ENCODE measurements at places on chromosomes 4 and X.

DNA sequence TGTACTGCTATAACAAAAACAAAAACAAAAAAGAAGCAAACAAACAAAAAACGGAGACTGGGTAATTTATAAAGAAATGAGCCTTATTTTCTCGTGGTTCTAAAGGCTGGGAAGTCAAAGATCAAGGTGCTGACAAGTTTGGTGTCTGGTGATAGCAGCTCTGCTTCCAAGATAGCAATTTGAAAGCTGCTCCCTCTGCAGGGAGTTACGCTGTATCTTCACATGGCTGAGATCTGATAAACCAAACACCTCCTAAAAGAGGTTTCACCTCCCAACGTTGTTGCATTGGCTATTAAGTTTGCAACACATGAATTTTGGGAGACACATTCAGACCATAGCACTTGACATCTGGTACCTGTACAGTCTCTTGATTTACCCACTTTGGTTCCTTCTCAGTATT lies 854.2 kb downstream of the CENPC start:
- no peak for DNase-seq

DNA sequence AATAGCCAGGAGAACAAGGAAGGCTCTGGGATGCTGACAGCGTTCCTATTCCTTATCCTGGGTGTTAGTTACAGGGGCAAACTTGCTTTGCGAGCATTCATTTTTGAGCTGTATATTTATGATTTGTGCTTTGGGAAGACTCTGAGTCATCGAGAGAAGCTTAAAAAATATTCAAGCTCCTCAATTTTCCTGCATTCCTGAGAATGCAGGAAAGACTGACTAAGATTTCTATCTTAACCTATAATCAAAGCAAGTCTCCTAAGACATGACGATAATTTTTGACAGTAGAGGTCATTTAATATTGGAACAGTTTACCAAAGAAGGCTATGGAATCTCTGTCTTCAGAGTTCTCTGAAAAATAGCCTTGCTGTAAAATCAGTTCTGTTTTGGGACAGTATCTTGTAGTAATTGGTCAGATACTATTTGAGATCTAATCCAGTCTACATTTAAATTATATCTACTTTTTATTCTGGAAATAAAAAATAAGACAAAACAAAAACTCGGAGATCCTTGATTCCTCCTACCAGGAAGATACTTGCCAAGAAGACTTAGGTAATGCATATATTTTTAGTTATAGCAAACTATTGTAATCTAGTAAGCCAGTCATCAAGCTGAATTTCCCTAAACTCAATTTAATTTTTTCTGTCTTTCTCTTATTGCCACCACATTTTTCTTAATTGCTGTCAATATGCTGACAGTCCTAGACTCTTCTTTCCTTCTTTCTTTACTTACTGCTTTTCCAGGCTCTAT lies 31.7 kb downstream of the BBS12 start:
- DNase-seq, result no peak

- no peak for DNase-seq
These were observed 9.8 kb downstream of the EREG start for GRCh38 chr4:74374561-74375327.

- DNase-seq, result no peak
These were observed 51.3 kb downstream of the GPRIN3 start for GRCh38 chr4:89256203-89256800.

DNA sequence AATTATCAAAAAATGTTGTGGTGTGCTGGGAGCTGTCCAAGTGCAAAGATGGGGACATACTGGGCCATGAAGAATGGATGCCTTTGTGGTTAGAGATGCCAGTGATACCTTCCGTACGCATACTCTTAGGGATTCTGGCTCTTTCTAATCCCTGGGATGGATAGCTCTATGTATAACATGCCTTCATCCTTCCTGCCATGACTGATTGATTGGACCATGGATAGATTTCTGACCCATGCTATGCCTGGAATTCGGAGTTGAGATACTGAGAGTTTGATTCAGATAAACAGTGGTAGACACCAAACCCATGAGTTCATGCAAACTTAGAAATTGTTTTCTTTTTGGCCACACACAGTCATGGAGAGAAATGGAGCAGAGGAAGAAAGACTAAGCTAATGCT lies 147.2 kb upstream of the WDFY3 start:
- DNase-seq, result no peak

DNA sequence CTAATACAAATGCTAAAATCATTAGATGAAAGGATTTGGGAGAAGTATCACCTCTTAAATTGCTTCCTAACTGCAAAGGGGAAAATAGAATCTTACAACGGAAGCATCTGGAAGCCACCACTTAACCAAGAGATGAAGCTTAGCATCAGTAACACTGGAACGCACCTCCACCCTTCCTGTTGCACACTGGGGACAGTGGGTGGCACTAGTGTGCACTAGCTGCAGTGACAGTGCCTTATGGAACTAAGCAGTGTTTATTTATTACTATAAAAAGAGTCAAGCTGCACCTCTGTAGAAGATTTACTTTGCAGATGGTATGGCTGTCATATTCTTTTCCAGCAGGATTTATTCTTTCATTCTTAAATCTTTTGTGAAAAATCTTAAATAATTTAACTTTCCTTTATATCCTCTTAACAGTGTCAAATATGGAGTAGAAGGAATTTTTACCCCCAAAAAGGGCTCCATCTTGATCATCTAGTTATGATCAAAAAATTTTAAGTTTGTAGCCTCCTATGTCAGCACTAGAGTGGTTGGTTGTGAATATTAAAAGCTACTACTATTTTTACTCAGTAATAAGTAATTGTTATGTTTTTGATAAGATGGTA lies 76.7 kb downstream of the SCD5 start:
- no peak for DNase-seq

GRCh38 chrX:12767856-12768255 lies 23.4 kb upstream of the PRPS2 start:
- no peak for DNase-seq

- DNase-seq, result no peak
These were observed 68.4 kb downstream of the MFAP3L start for GRCh38 chr4:169957785-169958184.

DNA sequence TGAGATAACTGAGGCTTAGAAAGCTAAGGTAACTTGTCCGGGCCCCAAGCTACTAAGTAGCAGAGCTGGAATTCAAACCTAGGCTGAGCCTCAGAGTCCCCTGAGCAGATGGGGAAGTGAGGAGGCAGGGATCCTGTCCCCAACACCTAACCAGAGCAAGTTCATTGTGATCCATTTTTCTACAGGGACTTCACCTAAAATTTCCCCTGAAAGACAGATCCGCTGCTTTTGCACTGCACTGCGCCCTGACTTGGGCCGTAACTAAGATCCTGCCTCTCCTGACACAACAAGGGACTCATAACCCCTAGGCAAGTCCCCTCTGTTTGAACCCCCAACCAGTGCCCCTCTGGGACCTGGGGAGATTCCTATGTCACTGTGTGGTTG lies 25.6 kb upstream of the MTM1 start:
- no peak for DNase-seq

DNA sequence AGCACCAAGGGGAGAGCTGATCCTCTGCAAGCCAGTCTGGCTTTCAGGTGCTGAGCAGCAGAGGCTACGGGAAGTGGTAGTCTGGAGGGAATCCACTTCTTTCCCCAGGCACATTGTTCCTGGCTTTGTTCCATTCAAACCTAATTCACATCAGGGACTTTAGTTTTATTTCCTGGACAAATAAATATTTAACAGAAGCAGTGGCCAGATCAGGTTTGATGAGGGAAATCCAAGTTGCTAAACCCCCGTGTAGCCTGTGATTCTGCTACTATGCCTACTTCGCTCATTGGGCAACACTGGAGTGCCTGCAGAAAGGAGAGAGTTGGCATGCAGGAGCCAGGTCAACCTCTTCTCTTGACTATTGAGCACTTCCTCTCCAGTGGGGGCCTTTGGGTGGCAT lies 13.8 kb upstream of the STBD1 start:
- no peak for DNase-seq

- no peak for DNase-seq
These were observed 139.2 kb downstream of the NSUN7 start for GRCh38 chr4:40888933-40889332.

DNA sequence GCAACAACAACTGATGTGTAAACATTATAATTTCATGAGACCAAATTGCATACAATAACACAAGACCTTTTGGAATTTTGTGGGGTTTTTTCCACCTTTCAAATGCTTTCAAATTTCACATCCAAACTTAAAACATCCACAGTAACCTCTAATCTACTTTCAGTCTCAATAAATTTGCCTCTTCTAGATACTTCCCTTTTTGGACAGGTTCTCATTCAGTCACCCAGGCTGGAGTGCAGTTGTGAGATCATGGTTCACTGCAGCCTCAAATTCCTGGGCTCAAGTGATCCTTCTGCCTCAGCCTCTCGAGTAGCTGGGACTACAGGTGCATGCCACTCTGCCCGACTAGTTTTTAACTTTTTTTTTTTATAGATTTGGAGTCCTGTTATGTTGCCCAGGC lies 556.6 kb downstream of the NLGN4X start:
- DNase-seq, result no peak

- DNase-seq, result no peak
These were observed 7.5 kb downstream of the HADH start for GRCh38 chr4:107996949-107997788.

DNA sequence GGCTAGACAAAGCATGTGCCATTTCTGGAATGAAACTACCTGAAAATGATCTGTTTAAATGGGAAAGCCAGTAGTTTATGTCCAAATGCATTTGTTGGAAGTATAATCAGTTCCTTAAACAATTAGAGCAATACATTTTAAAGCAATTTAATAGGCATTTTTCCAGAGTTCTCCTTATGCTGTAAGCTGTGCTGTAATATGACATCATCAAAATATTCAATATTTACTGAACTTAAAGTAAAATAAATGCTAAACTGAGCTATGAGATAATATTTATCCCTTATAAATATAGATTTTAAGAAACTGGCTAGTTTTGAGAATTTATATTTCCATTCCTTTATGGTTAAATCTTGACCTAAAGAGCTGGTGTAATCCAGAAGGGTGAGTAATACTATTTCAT lies 7.9 kb downstream of the SLC4A4 start:
- DNase-seq, result no peak

GRCh38 chr4:115972967-115973366 lies 859.5 kb upstream of the NDST4 start:
- DNase-seq, result no peak

- DNase-seq, result no peak
These were observed 22.2 kb downstream of the HMX1 start for GRCh38 chr4:8849266-8850073.

- no peak for DNase-seq
These were observed 108.8 kb downstream of the CPZ start for GRCh38 chr4:8701126-8702019.

DNA sequence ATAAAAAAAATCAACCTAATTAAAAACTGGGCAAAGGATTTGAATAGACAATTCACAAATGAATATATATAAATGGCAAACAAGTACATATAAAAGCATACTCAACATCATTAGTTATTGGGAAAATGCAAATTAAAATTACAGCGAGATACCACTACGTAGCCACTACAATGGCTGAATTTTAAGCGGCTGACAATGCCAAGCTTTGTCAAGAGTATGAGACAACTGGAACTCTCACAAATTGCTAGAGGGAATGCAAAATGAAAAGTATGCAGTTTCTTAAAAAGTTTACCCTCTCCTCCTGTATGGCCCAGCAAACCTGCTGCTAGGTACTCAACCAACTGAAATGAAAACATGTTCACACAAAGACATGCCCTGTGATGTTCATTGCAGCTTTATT lies 34.8 kb downstream of the ZFP42 start:
- DNase-seq, result no peak

- no peak for DNase-seq
These were observed 18.0 kb downstream of the TTC29 start for GRCh38 chr4:146927695-146928094.

DNA sequence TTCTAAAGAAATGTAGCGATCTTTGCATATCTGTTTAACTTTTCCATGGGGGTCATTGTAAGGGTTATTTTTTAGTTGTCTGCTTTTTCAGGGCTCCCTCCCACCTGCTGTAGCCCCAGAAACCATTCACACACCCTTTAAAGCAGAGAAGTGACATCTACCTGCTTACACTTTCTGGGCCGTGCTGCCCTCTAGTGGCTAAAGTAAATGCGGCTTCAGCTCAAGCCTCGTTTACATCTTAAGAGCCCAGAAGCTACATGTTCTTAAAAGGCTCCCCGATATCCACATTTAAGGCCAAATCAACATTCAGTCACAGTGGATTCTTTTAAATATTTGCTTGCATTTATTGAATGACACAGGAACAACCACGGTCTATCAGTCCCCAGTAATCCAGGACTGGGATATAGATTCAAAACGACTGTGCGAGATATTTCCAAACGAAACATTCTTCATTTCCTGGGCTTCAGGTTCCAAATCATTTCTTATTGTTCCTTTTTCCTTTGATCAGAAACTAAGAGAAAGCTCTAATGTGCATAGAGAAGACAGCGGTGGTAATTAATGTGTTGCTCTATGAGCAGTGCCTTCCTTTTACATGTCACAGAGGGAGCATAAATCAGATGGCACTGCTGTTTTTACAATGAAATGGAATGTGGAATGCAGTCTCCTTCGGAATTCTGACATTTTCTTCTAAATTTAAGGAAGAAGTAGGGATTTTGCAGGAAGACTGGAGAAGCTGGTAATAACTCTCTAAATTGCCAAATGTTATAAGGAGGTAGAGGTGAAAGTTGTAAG lies 119.9 kb downstream of the RASGEF1B start:
- peak; percentile 29 for DNase-seq

GRCh38 chr4:88938138-88938537 lies 118.8 kb downstream of the FAM13A start:
- DNase-seq, result no peak

DNA sequence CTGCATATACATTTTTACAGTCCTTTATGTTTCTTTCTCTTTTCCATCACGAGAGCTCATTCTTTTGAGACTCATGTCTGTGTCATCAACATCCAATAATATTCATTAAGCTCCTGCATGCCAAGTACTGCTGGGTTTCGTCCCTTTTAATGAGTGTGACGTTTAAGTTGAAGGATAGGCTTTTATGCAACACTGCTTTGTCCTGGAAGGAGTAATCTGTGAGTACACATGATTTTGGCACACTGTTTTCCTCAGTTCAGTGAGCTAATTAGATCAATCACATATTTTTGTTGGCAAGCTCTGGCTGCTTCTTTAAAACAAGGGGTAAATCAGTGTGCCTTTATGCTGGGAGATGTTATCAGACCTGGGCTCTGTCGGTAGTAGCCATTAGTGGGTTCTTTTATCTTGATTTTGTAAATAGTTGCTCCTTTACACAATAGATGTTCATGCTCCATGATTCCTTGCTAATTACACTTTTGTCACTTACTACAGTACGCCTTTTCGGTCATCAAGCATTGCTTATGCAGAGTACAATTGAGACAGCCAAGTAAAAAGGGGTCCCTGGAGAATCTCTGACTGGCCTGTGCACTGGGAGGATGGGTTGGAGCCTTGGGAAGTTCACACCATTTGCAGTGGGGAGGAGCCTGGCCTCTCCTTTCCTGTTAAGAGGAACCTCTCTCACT lies 132.6 kb downstream of the FHIP1A start:
- no peak for DNase-seq

DNA sequence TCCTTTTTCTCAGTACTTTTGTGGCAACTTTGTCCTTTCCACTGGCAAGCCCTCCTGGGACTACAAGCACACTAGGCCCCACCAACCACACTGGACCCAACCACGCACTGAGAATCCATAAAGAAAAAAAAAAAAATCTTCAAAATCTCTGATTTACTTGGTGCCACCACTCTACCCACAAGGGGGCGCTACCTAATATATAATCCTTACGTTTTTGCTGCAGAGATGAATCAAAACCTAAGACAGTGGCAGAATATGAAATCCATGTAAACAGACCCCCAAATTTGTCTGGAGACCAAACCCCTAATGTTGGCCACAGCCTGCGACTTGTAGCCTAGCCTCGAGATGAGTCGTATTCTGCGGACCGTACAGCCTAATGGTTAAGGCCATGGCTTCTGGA lies 63.5 kb upstream of the ARHGAP36 start:
- no peak for DNase-seq

GRCh38 chr4:162422312-162422711 lies 258.5 kb upstream of the FSTL5 start:
- DNase-seq, result no peak

All from activated T-helper 1 cell treated with anti-CD3 and anti-CD28 coated beads, Interleukin-2, amount 50 U/mL, for 16 hours (primary cell).